ENCODE measurements at places on chromosomes 4 and X. TPM values are rescaled to one million over a fixed set of nuclear protein-coding genes. Genes with fewer than 3 reads are reported as not detected.

MAGEA2 gene
- not detected for polyA plus RNA-seq

KLB gene
- polyA plus RNA-seq, result 0.07 TPM

AFF2 gene
- 11.8 TPM for polyA plus RNA-seq

SUPT20HL2 gene
- polyA plus RNA-seq, result 0.23 TPM

PLXNA3 gene
- 17.0 TPM for polyA plus RNA-seq

FGB gene
- not detected for polyA plus RNA-seq

NKX1-1 gene
- not detected for polyA plus RNA-seq

PAGE1 gene
- not detected for polyA plus RNA-seq

TCEANC gene
- polyA plus RNA-seq, result 2.6 TPM

TCEAL6 gene
- polyA plus RNA-seq, result 6.9 TPM

MAMLD1 gene
- 20.7 TPM for polyA plus RNA-seq

TEX13C gene
- polyA plus RNA-seq, result not detected

RHOXF1 gene
- not detected for polyA plus RNA-seq

TMEM165 gene
- 57.8 TPM for polyA plus RNA-seq

GABRG1 gene
- polyA plus RNA-seq, result 0.53 TPM

GNPDA2 gene
- 17.6 TPM for polyA plus RNA-seq

CXCL11 gene
- polyA plus RNA-seq, result not detected

CT47B1 gene
- polyA plus RNA-seq, result not detected

SPANXA2 gene
- polyA plus RNA-seq, result not detected

IGSF1 gene
- 0.23 TPM for polyA plus RNA-seq

GPRIN3 gene
- 1.0 TPM for polyA plus RNA-seq

GCNA gene
- 0.98 TPM for polyA plus RNA-seq
